Osteocyte (in vitro differentiated cells): ENCODE measurements at places on chromosomes 13 and 19.

DNA sequence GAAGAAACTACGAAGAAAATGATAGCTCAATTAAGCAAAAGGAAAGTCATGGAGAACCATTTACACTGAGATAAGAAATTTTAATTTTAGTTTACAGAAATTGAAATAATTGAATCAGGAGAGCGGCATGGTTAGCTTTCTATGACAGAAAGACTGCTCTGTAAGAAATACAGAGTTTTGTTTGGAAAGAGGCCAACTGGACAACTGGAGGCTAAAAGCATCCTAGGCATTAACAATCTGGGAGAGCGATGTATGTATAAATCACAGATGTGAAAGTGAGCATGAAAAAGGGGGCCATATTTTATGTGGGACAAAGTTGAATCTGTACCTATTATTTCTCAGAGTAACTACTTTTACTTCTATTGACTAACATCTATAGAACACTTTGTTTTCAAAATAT is 1608.8 kb upstream of the PCDH20 start:
- no peaks in the 10 kb centered on the region for H3K27me3 ChIP-seq
- no peak for DNase-seq
- peaks cover 11% of the 10 kb centered on the region for H3K4me1 ChIP-seq
- no peak overlapping the region for H3K4me3 ChIP-seq
- no peaks in the 10 kb centered on the region for H3K36me3 ChIP-seq
- no peak overlapping the region for H3K27ac ChIP-seq

DNA sequence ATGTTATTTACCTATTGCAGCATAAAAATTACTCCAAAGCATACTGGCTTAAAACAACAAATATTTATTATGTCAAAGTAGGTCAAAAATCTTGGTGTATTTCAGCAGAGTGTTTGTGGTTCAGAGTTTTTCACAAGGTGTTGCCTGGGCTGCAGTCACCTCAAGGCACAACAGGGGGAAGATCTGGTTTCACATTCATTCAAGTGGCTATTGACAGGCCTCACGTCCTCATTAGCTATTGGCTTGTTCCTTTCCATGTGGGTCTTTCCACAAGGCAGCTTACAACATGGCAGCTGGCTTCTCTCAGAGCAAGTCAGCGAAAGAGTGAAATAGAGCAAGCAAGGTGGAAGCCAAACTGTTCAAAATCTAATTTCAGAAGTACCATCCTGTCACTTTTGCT is 602.9 kb downstream of the OLFM4 start:
- no peaks in the 10 kb centered on the region for H3K27me3 ChIP-seq
- no peak overlapping the region for H3K27ac ChIP-seq
- no peaks in the 10 kb centered on the region for H3K36me3 ChIP-seq
- no peak for DNase-seq

GRCh38 chr19:41774515-41774980 is 19.2 kb downstream of the CEACAM6 start:
- no peak overlapping the region for H3K27ac ChIP-seq
- no peaks in the 10 kb centered on the region for H3K36me3 ChIP-seq
- no peaks in the 10 kb centered on the region for H3K4me1 ChIP-seq

GRCh38 chr19:36182612-36183244 is 30.5 kb upstream of the COX7A1 start:
- H3K36me3 ChIP-seq: peaks cover 7% of the 10 kb centered on the region
- no peaks in the 10 kb centered on the region for H3K27me3 ChIP-seq
- DNase-seq: no peak
- no peaks in the 10 kb centered on the region for H3K4me1 ChIP-seq

GRCh38 chr13:37039896-37040295 is 19.6 kb downstream of the SUPT20H start:
- peaks cover 56% of the 10 kb centered on the region for H3K36me3 ChIP-seq
- no peak overlapping the region for H3K4me3 ChIP-seq
- no peak for DNase-seq
- no peaks in the 10 kb centered on the region for H3K27me3 ChIP-seq

GRCh38 chr19:1130771-1131717 is 27.2 kb downstream of the GPX4 start:
- peak overlapping the region; percentile 73 for H3K4me3 ChIP-seq
- DNase-seq: no peak
